ENCODE measurements at places on chromosomes 2 and 18. TPM values are rescaled to one million over a fixed set of nuclear protein-coding genes. Genes with fewer than 3 reads are reported as not detected.

The ACVR1C gene
- total RNA-seq, result 0.58 TPM

- DNase-seq, result no peak
Measured at GRCh38 chr2:216242365-216242764, 129.9 kb downstream of the MARCHF4 start.

- no peak for DNase-seq
Measured at GRCh38 chr18:54608028-54608642, 17.1 kb downstream of the DYNAP start.

DNA sequence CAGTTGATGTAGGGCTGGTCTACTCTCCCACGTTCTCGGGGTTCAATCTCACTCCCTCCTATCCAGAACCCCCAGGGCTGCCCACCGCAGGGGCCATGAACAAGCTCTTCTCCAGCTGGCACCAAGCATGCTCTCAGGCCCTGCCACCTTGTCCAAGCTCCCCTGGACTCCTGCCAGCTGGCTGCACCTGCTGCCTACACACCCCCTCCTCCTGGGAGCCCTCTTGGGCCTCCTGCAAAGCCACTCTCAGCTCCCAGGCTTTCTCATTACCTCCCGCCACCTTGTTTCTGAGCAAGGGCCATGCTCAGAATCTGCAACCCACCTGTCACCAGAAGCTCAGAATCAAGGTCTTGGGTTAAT, 56.0 kb downstream of the HDAC4 start:
- DNase-seq, result no peak

Measured in K562 (cell line).